ENCODE measurements at places on chromosomes 7 and 10.
A peak's percentile ranks its signal among the peaks of the same experiment; 100 is the strongest.

DNA sequence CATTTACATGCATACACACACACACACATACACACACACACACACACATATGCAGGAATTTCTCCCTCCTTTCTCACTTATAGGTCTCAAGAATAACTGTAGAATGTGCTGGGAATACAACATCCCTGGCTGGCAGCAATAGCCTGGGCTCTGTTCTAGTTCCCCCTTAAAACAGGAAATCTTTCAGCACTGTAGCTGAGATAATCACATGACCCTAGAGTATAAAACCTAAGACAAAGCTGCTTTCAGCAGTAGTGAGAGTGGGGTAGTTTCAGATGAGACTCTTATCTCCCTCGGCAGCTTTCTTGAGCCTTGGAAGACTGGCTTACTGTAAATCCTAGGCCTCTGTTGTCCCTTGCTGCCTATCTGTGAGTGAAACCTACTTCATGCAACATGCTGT is 137.4 kb upstream of the AKR1E2 start:
- DNase-seq = no peak

GRCh38 chr7:112707655-112708054 is 82.5 kb downstream of the TMEM168 start:
- no peak for DNase-seq

- no peak for DNase-seq
These were observed 38.9 kb downstream of the SH3PXD2A start for GRCh38 chr10:103816431-103816830.

GRCh38 chr10:24680647-24681524 is 42.8 kb downstream of the ARHGAP21 start:
- no peak for DNase-seq

GRCh38 chr7:75536491-75536890 is 44.4 kb downstream of the SPDYE5 start:
- no peak for DNase-seq

GRCh38 chr10:33260403-33261149 is 73.9 kb downstream of the NRP1 start:
- no peak for DNase-seq

DNA sequence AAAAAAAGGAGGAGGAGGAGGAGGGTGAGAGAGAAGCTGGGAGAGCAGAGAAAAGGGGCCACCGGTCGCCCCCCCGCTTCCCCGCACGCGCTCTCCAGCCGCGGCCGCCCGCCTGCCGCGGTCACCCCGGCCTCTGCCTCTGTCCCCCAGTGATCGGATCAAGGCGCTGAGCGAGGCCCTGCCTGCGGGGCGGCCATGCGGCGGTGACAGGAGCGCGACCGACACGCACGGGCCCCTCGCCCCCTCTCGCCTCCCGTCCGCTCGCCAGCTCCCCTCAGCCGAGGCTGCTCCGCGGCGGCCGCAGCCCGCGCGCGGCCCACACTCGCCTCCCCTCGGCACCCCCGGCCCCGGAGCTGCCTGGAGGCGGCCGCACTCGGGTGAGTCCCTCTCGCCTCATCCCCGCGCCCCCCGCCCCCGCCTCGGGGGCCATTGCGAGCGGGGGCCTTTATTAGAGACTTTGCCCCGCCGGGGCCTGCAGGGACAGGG is at the start of gene GTF2I:
TSS of gene GTF2I (plus strand) at position 27 of the 486 bp plus-strand sequence. CDS start 31,411 bp downstream, outside the sequence.
- DNase-seq = no peak

GRCh38 chr10:34739915-34740314 is 75.2 kb downstream of the PARD3 start:
- DNase-seq = no peak

DNA sequence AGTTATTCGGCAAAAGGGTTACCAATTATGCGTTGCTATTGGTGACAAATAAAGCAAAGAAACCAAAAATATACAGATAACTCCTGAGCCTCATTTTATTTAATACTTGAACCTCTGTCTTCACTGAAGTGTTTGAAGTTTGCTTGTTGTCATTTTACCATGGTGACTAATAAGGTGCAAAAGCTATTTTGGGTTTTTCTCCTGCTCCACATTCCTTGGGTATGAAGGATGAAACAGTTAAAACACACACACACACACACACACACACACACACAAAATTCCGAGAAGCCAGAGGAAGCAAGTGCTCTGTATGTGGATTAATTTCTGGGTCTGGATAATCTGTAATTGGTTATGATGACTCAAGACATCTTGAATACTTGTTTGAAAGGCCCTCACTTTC is 246.5 kb downstream of the COBL start:
- DNase-seq = no peak

GRCh38 chr10:71203716-71204115 is 8.7 kb upstream of the UNC5B start:
- DNase-seq = no peak

DNA sequence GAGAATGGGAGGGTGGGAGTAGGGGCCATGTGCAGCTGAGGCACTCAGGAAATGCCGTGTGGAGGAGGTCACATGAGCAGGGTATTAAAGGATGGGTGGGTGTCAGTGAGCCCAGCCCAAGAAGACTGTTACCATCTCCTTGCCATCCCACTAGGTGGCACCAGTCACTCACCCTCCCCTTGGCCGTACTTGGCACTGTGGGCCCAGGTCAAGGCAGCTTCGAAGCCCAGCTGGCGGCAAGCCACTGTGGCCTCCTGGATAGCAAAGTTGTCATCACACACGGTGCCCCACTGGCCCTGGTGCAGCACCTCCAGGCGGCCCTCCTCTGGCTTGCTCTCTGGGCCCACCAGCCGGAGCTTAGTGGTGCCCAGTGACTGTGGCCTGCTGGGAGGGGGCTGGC is 5.4 kb downstream of the LOXL4 start:
- no peak for DNase-seq

GRCh38 chr7:147861058-147861716 is 729.4 kb upstream of the C7orf33 start:
- DNase-seq = no peak

DNA sequence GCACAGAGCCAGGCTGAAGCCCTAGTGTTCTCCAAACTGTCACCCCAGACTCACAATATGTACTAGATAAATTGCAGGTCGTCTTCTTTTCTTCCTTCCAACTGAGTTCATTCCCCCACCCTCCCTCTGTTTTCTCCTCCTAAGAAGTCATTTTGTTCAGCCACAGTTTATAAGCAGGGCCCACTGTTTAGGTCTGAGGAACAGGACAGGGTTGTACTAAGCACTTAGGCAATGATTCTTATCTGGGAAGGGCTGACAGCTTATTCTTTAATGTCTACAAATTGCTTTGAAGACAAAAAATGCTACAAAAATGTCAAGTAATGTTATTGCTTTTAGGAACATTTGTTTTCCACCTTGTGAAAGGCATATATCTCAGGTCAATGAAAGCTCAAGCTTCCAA is 59.1 kb downstream of the CDC123 start:
- no peak for DNase-seq

DNA sequence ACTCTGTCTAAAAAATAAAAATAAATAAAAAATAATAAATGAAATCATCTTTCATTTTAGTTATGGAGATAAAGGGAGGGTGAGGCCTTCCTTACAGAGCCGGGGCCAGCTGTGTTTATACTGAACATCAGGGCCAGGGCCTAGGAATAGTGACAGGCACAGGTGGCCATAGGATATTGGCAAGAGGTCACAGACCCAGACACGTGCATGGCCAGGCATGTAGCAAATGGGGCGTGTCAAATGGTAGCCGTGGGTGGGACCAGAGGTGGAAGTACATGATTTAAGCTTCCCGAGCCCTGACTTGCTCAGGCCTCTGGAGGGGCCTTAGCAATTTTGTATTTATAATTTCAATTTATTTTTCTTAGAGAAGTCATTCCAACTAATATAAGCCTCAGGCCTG is 353.0 kb downstream of the ANKRD30A start:
- DNase-seq = no peak

DNA sequence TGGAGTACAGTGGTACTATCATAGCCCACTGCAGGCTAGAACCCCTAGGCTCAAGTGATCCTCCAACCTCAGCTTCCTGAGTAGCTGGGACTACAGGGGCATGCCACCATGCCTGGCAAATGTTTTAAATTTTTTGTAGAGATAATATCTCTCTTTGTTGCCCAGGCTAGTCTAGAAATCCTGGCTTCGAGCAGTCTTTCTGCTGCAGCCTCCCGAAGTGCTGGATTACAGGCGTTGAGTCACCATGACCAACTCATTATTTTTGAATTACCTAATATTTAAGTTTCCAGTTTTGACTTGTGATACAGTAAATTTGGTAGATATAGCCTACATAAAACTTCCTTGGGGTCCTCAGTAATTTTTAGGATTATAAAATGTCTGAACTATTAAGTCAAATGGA is 74.1 kb downstream of the RUNDC3B start:
- no peak for DNase-seq

DNA sequence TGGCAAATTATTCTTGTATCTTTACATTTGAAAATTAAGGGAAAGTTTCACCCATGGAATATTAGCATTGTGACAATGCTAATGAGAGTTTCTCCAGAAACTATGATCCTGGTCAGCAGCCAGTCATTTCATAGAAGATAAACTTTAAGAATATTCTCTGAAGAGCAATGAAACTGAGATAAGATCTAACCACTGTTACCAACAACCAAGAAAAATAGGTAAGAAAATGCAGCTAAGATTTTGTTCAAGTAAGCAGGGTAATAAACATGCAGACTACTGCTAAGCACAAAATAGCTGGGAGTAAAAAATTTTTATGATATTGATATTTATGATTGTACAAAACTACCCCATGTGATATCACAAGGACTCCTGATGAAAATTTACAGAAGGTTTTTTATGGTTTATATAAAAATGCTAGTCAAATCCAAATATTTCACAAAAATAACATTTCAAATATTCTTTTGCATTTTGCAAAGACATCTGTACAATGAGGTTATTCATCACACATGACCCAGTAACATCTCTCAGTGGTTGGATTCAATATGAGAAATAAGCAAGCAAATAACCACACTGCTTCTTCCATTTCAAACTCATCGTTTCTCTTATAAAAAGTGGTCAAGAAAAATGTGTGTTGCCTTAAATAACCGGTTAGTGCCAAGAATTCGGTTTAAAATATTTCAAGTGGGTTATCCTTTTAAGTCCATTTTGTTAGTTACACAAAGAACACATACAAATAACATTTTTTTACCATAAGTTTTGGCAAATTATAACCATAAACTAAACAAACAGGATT is 251.6 kb downstream of the DIP2C start:
- no peak for DNase-seq

DNA sequence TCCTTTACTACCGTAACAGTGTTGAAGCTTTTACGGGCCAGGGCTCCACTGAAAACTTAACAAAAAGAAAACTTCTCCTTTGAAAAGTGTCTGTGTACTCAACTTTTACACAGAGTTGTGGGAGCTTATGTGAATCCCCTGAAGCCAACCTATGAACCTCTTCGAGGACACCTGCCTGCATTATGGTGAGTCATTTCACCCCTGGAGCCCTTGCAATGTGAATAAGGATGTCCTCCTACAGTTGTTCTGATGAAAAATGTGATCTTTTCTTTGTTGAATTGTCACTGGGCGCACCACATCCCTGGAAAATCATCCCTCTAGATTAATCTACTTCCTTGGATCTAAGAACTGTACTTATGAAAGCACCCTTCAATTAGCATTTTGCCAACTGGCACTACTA is 93.2 kb downstream of the SORCS1 start:
- no peak for DNase-seq

- DNase-seq = no peak
These were observed 81.9 kb downstream of the NUDCD3 start for GRCh38 chr7:44408596-44408995.

- no peak for DNase-seq
These were observed 33.5 kb upstream of the PRSS37 start for GRCh38 chr7:141874787-141875186.

DNA sequence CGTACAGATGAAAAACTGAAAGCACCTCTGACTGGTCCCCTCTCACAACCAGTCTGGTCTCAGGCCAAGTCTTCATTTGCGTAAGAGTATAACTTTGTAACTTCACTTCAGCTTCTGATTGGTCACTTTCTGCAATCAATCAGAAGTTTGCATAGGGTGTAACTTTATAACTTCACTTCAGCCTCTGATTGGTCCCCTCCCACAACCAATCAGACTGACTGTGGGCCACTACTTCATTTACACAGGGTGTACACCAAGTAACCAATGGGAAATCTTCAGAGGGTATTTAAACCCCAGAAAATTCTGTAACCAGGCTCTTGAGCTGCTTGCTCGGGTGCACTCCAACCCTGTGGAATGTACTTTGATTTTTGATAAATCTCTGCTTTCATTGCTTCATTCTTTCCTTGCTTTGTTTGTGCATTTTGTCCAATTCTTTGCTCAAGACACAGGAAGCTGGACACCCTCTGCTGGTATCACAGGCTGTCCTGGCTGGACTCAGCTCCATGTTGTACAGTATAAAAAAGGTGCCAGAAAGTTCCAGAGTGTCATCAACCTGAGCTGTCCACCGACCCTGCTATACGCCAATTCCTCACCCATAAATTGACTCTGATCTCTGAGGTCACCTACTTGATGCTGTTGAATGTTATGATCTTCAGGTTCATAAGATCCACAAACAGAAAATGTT is 74.5 kb downstream of the COBL start:
- no peak for DNase-seq

GRCh38 chr10:121647401-121647800 is 49.2 kb upstream of the FGFR2 start:
- DNase-seq = no peak

GRCh38 chr10:58518775-58519174 is 6.1 kb downstream of the BICC1 start:
- DNase-seq = no peak

GRCh38 chr7:52120912-52121311 is 804.3 kb upstream of the COBL start:
- DNase-seq = no peak

- DNase-seq = no peak
These were observed 101.6 kb downstream of the DYNC2I1 start for GRCh38 chr7:158957921-158958491.

DNA sequence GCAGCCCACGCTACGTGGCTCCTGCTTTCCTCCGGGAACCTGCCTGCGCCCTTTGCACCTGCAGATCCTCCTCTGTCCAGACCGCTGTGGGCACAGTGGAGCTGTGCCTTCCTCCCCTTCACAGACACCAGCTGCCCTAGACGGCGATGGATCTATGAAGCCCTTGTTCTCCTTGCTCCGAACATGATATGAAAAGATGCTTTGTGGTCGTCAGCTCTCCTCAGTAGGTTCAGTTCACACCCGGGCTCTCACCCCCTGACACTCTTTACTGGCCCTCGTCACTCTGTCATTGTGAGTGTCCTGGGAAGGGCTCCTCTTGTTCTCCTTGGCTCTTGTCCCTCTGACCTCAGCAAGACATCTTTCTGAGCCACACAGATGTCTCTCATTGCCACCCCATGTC is 4.2 kb downstream of the ZNF488 start:
- DNase-seq = peak; percentile 77

DNA sequence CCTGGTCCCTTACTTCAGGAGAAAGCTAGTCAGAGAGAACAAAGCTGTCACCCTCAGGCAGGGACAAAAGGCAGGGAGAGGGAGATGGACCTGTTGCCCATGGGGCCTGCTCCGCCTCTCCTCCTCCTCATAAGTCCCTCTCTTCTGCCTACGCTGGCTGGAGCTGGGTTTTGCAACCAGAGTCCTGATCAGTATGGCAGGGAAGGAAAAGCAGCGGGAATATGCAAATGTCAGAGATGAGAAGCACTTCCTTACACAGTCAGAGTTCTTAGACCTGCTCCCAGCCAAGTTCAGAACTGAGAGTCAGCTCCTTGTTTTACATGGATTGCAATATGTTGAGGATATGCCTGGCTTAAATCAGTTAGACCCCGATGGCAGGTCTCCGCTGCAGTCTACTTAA is 231.1 kb downstream of the ADAM12 start:
- no peak for DNase-seq

- DNase-seq = no peak
These were observed 660 bp downstream of the ANKRD16 start for GRCh38 chr10:5888843-5889623.

GRCh38 chr7:77253151-77253550 is 53.5 kb upstream of the FGL2 start:
- no peak for DNase-seq

All from anterior cingulate cortex (tissue), 58 donors.